ENCODE measurements at places on chromosomes 5 and 9. TPM values are rescaled to one million over a fixed set of nuclear protein-coding genes. Genes with fewer than 3 reads are reported as not detected.

Gene MYMK
- polyA plus RNA-seq = 58.2 TPM

Gene DYNC2I2
- polyA plus RNA-seq = 42.1 TPM

Gene PRDM9
- polyA plus RNA-seq = not detected

Gene NDOR1
- polyA plus RNA-seq = 7.0 TPM

GRCh38 chr9:34385561-34386230, 9.0 kb upstream of the MYORG start:
- DNase-seq = no peak

- DNase-seq = no peak
Measured at GRCh38 chr5:178557416-178557815, 32.8 kb downstream of the COL23A1 start.
